SK-MEL-5 (cell line): ENCODE measurements at places on chromosomes 2 and 18. TPM values are rescaled to one million over a fixed set of nuclear protein-coding genes. Genes with fewer than 3 reads are reported as not detected.

The ZNF385B gene
- not detected in 2 replicates for total RNA-seq

DNA sequence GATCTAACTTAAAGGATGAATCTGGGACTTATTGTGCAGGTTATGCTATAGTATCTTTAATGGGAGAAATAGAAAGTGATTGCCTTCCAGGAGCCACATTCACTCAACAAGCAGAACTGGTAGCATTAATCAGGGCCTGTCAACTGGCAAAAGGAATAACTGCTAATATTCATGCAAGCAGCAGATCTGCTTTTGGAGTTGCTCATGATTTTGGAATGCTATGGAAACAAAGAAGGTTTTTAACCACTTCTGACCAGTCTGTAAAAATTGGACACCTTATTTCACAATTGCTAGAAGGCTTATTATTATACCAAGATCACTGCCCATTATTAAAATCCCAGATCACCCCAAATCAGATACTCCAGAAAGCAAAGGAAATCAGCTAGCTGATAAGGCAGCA lies 200.4 kb downstream of the MREG start:
- DNase-seq, result no peak

DNA sequence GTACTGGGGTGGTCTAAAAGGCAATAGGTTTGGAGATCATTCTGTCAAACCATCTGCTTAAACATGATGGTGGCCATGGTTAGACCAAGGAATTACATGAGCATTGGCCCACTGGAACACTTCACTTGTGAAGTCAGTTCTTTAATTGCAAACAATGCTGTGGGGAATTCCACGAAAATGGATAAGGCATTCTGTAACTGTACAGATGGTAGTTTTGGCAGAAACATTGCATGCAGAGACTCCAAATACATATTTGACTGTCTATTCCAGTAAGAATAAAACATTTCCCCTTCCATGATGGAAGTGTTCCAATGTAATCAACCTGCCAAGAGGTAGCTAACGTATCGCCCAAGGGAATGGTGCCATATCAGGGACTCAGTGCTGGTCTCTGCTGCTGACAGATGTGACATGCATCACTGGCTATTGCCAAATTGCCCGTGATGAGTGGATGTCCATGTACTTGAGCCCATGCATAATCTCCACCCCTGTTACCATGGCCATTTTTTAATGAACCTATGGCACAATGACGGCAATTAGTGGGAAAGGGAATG lies 417.9 kb downstream of the CDH7 start:
- DNase-seq, result no peak

DNA sequence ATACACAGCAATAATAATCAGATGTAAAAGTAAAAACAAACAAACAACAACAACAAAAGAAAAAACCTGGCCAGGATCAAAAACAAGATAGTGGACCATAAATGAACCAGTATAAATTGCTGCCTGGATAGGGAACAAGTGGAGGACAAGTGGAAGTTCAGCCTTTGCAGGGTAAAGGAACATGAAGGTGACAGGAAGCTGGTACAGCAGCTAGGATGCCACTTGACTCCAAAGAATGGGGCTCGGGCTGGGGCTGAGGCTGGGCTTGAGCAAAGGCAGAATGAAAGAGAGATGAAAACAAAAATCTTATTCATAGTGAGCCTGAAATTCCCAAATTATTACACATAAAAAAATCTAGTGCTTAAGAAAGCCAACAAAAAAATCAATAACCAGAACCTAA lies 146.5 kb downstream of the CDH2 start:
- DNase-seq, result no peak

The AQP12B gene
- not detected in 2 replicates for total RNA-seq

DNA sequence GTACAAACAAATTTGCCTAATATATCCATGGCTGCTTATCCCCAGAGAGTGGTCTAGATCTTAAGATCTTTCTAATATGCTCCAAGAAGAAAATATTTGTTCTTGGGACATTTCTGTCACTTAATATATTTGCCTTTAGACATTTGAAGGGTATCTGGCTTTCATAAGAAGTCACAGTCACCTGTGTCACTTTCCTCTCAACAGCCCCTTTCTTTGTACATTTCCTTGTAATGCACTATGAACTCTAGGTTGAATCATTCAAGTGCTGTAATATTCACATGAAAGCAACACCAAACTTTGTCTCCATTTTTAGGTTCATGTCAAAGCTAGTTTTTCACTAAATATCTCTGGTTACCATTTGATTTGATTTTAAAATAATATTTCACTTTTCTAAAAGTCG lies 41.4 kb upstream of the NABP1 start:
- DNase-seq, result no peak

DNA sequence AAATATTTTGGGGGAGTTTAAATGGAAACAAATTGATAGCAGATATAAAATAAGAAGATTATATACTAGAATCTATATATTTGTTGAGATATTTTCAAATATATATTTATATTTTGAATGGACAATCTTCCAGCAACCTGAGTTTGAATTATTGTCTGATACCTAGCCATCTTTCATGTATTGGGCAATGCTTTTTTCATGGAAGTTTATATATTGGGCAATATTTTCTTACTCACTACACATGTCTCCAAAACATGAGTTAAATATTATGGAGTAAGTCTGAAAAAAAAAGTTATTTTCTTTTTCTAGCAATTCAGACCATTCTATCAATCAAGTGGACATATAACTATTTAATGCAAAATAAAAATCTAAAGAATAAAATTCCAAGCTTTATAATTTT lies 295.2 kb downstream of the NYAP2 start:
- DNase-seq, result no peak

DNA sequence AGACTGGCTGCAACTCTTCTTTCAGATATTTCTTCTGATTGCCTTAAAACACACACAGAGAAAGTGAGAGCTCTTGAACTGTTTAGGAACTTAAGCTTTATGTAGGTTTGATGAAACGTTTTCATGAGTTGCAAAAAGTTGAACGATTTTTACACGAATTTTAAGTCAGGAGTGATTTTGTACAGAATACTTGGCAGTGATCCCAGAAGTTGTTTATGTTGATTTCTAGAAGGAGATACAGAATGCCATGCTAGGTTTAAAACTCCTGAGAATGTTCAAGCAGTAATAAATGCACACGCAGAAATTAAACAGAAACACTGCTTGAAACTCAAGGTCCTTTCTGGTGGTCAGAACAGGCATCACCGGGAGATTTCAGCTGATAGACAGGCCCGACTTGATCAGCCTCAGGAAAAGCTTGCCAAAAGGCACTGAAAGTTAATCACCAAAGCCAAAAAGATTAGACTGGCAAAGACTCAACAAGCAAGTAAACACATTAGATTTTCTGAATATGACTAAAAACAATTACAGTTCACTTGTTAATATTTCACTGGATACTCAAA lies 123.1 kb downstream of the SOCS6 start:
- no peak for DNase-seq

DNA sequence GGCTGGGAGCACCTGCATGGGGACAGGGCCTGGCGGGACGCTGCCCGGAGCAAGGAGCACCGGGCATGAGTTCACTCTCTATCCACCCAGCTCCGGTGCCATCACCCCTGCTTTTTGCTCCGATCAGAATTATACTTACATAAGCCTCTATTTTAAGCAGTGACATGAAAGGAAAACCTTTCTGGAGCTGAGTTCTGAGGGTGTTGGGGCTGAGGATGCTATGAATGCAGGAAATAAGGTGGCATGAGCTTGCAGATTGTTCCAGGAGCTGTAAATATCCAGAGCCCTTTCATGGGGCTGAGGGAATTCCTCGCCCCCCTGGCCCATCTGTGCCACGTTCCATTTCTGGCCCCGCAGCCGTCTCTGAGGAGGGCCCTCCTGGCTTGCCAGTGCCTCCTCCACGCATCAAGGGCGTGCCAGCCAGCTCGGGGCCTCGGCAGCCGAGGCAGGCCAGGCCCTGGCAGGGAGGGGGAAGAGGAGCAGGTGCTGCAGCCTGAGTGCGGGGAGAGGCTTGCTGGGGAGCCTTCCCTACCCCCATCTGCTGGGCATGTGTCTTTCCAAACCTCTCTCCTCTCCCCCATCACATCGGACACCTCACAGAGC lies 91.7 kb upstream of the MCFD2 start:
- DNase-seq, result no peak

- DNase-seq, result no peak
Measured at GRCh38 chr2:97727296-97727695, 13.9 kb downstream of the ZAP70 start.

DNA sequence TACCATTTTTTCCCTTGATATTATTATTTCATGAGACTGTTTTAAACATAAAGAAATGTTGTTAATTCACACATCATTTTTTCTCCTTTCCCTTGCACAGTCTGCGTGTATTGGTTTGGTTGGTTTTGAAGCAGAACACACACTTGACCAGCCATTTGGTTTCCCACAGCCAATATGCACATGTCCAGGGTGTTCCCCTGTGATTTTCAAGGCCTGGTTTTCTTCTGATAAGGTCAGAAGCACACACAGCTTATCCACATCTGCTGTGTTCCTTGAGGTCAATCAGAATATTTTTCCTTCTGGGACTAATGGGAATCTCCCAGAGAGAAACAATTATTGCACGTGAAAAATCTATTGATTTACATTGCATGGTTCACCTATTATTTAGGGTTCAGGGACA lies 103.2 kb upstream of the EFEMP1 start:
- DNase-seq, result no peak

GRCh38 chr2:161384864-161385263 lies 31.2 kb upstream of the TBR1 start:
- no peak for DNase-seq

The SPR gene
- 191 and 200 TPM in 2 replicates for total RNA-seq

- DNase-seq, result no peak
Measured at GRCh38 chr2:156310773-156311172, 21.7 kb downstream of the NR4A2 start.

DNA sequence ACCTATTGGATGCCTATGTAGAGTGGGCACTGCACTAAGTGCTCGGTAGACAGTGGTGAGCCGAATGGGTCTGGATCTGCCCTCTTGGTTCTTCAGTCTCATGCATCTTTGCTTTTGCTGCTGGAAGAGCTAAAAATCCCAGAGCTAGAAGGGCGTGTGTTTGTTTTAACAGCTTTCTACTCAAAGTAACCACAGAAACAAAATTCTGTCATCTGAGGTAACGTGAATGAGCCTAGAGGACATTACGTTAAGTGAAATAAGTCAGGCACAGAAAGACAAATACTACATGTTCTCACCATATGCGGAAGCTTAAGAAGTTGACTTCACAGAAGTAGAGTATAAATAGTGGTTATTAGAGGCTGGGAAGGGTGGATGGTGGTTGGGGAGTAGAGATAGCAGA lies 119.8 kb downstream of the PLB1 start:
- no peak for DNase-seq

DNA sequence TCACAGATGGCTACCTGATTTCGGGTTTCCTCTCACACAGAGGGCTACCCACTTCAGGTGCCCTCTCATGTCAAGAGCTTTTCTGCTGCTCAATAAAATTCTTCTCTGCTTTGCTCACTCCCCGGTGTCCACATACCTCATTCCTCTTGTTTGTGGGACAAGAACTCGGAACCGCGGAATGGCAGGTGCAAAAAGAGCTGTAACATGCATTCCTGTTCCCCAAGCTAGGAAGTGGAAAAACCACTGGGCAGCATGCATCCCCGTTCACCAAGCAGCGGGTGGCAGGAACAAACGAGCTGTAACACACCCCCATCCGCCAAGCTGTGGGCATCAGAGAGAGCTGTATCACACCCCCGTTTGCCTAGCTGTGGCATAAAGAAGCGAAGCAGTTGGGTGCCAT lies 27.2 kb upstream of the FRZB start:
- no peak for DNase-seq

The TWIST2 gene
- not detected in 2 replicates for total RNA-seq

- no peak for DNase-seq
Measured at GRCh38 chr18:55422456-55423180, 165.4 kb downstream of the TCF4 start.

DNA sequence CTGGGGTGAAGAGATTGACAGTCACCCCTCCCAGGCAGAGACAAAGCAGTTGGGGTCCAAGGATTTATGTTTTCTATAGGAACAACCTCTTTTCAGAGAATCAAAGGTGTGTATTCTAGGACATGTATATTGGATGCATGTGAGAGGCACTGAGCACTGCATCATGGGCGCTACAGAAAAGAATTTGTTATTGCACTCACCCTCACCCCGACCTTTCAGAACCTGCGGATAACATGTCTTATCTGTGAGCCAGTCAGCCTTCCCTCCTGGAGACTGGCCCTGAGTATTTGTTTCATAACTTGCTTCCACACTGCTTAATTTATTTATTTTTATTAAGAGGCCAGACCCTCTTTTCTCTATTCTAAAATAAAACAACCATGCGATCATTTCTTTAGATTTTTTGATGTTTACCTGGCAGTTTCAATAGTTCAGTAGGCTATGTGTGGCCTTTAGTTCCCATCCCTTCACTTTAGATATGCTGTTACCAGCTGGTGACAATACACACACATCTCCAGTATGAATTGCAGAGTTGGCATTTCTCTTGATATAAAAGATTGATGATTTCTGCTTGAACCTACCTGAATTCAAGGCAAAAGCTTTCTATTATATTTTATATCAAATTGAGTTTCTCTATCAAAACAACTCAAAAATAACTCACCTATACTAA lies 29.8 kb downstream of the FABP1 start:
- DNase-seq, result no peak

The CAPN14 gene
- 0.24 and 0.42 TPM in 2 replicates for total RNA-seq

- no peak for DNase-seq
Measured at GRCh38 chr2:220593526-220593925, 966.1 kb downstream of the SLC4A3 start.

The KIF5C gene
- 1.3 and 1.4 TPM in 2 replicates for total RNA-seq

The SIX3 gene
- total RNA-seq, result not detected in 2 replicates

DNA sequence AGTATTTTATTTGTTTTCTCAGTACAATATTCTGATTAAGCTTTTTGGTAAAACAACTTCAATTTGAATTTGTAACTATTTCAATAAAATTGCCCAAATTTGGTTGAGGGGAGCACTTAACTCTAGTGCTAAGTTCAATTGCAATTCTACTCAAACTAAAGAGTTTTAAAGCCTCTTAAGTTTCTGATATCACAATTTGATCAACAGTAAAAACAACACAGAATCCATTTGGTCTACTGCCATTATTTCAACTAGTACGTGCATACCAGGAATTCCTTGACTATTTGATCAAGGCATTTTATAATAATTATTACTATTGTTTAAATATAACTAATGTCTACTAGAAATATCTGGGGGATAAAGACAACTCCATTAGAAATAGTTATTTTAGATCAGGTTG lies 150.9 kb downstream of the ROCK1 start:
- no peak for DNase-seq

The SKOR2 gene
- total RNA-seq, result not detected in 2 replicates

DNA sequence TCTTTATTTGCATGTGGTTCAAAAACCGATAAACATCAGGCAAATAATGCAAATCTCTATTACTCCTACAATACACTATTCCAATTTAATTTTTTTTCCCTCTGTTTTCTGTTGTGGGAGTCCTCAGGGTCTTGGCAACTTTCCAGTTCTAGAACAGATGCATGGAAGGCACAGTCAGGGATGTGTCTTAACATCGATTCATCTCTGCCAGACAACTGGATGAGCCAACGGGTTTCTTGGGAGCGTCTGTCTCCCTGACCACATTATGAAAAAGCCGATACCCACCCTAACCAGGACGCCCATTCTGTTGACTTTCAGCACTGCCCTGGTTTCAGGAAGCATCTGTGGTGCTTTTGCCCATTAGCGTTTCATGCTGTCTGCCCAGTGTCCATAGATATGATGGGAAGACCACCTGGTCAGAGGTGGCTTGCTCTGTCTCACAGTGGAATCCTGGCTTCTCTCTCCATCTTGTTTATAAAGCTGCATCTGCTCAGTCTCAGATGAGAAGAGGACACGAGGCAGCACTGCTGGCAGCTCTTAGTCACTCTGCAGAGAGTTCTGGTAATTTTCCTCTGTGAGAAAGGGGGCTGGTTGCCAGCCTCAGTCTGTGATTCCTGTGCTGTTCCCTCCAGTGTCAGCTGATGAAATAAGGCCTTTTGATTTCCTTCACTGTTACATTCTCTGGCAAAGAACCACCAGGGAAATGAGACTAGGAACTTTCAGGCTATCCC lies 57.9 kb upstream of the KCNE4 start:
- peak; percentile 55 for DNase-seq
